ENCODE measurements at places on chromosomes 16 and 17.

- DNase-seq: peak; percentile 54
Observed at GRCh38 chr17:49851387-49852291, 3.8 kb upstream of the TAC4 start.

DNA sequence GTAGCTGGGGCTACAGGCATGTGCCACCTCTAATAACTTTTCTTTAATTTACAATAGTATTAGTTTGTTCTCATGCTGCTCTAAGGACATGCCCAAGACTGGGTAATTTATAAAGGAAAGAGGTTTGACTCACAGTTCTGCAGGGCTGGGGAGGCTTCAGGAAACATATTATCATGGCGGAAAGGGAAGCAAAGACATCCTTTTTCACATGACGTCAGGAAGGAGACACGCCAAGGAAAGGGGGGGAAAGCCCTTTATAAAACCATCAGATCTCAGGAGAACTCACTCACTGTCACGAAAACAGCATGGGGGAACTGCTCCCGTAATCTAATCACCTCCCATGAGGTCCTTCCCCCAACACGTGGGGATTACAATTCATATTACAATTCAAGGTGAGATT lies 18.3 kb downstream of the IL4R start:
- no peak for DNase-seq

GRCh38 chr16:1413684-1414531 lies 596 bp downstream of the UNKL start:
- DNase-seq: peak; percentile 32

- no peak for DNase-seq
Observed at GRCh38 chr16:81610144-81610842, 165.7 kb downstream of the CMIP start.

DNA sequence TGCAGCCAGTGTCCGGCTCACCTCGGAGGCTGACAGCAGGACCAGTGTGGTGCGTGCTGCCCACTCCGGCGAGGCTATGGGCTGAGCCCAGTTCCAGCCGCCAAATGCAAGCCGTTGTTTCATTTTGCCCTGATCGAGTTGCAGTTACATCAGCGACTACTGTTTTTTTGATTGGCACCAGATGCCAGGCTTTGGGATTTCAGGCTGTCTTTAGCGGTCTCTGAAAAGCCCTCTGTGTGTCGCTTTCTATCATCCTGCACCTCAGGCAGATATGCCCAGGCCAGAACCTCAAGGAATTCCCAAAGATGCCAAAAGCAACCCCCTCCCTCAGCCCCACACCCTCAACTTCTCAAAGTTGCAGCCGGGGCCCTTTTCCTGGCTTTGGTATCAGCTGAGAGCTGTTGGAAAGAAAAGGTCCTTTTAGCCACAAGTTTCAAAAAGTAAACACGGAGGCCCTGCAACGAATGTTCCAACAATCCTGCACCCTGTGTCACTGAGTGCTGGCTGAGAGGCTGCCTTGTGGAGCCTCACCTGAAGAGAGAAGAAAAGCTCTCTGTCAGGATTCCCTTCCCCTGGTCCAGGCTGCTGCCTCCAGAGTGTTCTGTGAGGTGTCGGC lies 58.9 kb downstream of the WWP2 start:
- DNase-seq: no peak

GRCh38 chr16:50246299-50247122 lies 19.8 kb upstream of the ADCY7 start:
- no peak for DNase-seq

DNA sequence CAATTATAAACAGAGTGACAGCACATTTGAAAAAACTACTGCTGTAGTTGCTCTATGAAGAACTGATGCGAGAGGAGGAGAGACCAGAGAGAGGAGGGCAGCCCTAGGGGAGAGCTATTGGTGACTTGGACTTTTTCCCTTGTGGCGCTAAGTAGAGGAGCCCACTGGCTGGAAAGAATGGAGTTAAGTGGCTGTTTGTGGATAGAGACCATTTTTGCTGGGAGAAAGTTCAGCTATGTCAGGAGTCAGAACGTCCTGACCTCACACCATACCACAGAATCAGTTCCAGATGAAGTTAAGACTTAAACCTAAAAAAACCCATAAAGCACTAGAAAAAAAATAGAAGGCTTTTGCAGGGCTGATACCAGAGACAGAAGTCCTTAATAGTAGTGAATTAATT lies 2.0 kb downstream of the POLR2A start:
- no peak for DNase-seq

DNA sequence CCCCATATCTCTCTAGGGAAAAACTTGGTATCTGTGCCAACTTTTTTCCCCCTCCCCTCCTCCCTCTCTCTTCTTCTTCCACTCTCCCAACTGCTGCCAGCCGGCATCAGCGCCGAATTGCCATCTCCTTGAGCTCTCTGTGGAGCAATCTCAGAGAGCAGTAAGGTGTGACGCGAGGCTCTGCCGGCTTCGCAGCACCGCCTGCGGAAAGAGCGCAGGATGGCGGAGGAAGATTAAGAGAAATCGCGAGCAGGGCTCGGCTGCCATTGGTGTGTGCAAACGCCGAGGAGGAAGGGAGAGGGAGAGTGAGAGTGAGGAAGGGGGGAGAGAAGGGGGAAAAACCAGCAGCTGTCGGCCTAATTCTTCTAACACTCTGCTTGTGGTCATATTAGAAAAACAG lies 44.2 kb downstream of the NEUROD2 start:
- DNase-seq: no peak

DNA sequence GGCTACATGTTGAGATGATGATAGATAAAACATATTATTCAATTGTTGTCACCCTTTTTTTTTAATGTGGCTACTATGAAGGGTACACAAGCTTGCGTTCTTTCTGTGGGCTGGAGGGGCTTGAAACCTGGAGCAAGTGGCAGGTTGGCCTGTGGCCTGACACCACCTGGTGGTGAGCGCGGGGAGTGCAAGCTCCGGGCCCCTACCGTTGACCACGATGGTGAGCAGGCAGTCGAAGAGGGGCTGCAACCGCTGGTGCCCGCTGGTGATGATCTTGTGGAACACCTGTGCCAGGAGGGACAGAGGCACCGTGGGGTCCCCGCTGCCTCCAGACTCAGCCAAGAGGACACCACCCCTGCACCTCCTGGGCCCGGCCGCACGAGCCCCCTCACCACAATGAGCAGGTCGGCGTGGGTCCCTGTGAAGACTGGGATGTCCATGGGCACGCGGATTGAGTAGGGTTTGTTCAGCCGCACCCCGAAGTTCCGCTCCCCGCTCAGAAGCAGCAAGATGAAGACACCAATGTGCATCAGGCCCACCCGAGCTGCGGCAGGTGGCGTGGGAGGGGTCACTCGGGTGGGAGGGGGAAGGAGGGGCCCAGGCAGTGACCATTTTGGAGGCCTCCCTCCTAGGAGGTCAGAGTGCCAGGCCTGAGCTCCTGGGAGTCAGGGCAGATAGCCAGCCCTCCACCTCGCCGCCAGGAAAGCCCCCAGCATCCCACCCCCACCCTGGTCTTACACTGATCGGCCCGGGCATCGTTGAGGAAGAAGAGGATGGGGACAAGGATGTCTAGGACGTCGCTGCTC lies 14.4 kb downstream of the HID1 start:
- DNase-seq: peak; percentile 63

- no peak for DNase-seq
Observed at GRCh38 chr17:49915670-49916069, 53.3 kb upstream of the DLX4 start.

GRCh38 chr16:54473226-54473993 lies 186.8 kb upstream of the IRX3 start:
- no peak for DNase-seq

- no peak for DNase-seq
Observed at GRCh38 chr17:83036193-83036592, 43.2 kb upstream of the METRNL start.

DNA sequence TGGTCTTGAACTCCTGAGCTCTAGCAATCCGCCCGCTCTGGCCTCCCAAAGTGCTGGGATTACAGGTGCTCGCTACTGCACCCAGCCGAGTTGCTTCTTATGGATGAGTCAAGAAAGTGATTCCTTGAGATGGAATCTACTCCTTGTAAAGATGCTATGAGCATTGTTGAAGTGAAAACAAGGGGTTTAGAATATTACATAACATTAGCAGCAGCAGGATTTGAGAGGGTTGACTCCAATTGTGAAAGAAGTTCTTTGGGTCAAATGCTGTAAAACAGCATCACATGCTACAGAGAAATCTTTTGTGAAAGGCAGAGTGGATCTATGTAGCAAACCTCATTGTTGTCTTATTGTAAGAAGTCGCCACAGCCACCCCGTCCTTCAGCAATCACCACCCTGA lies 72.7 kb downstream of the NT5M start:
- DNase-seq: no peak

GRCh38 chr17:36124879-36125824 lies 21.5 kb downstream of the CCL4 start:
- no peak for DNase-seq

- peak; percentile 20 for DNase-seq
Observed at GRCh38 chr16:85553436-85554113, 59.5 kb upstream of the GSE1 start.

- no peak for DNase-seq
Observed at GRCh38 chr17:66431910-66432309, 129.5 kb downstream of the PRKCA start.

DNA sequence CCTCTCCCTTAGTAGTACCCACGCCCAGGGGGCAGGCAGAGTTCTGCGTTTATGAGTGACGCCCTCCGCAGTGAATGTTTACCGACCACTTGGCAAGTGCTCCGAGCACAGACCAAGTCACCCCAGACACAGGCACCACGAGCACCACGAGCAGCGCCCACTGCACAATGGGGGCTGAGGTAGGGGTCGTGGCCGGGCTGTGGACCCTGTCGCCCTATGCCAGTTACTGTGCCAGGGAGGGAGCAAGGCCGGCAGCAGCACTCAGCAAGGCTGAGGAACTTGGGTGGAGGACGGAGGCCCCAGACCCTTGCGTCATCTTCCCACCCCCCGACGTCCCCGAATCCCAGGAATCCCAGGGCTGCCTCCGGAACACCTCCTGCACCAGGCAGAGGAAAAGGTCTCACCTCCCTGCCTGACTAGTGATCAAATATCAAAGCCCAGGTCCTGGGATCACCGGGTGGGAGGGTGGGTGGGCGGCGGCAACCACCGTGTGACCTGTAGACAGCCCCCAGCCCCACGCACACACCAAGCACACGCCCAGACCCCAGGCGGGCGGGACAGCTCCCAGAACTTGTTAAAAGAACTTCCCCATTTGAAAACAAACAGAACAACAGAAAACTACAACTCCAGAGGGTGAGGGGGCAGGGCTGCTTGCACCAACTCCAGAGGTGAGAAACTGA lies 5.4 kb downstream of the VASN start:
- no peak for DNase-seq

- no peak for DNase-seq
Observed at GRCh38 chr17:16215965-16216316, 607 bp upstream of the NCOR1 start.

- DNase-seq: no peak
Observed at GRCh38 chr16:58022601-58023371, 2.8 kb upstream of the MMP15 start.

- DNase-seq: no peak
Observed at GRCh38 chr17:55067697-55068439, 99.3 kb downstream of the STXBP4 start.

DNA sequence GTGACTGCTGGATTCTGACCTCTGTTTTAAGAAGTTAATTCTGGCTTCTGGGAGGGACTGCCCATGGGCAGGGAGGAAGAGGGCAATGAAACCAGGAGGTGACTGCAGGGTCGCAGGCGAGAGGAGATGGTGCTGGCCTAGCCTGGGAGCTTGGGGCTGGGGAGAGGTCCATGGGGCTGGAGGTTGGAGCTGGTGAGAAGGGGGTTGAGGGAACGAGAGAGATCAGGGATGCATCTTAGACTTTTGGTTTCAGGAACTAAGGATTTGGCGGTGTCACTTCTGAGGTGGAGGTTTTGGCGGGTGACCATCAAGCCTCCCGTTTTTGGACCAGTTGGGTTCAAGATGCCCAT lies 64.6 kb downstream of the NKD1 start:
- DNase-seq: no peak

- no peak for DNase-seq
Observed at GRCh38 chr17:73550556-73550955, 93.7 kb downstream of the SDK2 start.

GRCh38 chr16:11374255-11374654 lies 29.0 kb downstream of the RMI2 start:
- DNase-seq: no peak

DNA sequence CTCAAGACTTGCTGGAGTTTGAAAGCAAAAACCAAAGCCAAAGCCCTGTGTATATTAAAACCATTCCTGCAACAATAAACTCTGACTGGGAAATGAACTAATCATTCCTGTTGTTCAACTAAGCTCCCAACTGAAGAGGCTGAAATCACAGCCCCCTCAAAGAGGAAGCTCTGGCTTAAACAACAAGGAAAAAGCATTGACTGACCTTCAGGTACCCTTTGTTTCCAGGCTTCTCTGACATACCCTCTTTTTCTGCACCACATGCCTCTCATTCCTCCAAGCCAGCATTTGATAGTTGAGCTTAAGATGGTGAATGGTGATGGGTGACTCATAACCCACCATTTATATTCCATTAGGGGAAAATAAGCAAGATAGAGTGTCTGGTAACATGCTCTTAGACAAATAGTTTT lies 470.9 kb upstream of the SOX9 start:
- DNase-seq: no peak

DNA sequence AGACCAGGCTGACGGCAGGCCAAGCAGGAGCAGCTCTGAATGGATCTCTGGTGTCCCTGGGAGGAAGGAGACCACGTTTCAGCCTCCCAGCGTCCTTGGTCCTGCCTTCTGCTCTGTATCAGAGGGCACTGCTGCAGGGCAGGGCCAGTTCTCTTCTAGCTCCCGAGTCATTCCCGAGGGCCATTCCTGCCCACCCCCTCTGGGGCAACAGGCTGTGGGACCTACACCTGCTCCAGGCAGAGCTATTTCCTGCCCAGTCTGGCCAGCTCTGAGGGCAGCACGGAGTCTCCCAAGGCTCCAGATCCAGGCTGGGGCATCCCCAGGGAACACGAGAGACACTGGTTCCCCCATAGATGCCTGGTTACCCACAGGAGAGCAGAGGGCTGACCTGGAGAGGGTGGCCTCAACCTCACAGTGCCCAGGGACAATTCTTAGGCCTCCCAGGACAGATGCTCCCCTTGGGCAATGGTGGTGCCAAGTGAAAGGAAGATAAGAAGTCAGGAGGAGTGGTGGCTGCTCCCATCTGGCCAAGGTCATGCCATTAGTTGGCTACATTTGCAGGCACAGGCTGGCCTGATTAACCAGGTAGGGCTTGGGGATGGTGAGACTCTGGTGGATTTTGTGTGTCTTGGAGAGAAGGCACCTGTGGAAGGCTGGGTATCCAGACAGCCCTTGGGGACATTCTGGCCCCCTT lies 2.0 kb downstream of the WFIKKN2 start:
- DNase-seq: no peak

DNA sequence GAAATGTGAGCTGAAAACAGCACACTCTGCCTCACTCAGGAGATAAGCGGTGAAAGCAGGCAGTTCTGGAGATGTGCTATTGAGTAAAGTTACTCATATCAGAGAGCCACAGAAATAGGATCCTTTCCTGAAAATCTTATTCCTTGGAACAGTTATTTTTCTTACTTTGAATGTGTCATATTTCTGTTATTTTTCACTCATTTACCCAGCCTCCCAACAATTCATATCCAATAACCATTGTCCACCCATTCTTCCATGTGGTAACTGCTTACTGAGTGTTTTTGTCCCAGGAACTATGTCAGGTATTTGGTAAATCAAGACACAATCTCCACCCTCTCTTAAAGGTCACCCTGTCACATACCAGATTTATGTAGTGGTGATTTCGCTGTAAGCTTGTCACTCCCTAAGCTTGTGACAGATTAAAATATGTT lies 144.9 kb downstream of the PARN start:
- no peak for DNase-seq

- peak; percentile 30 for DNase-seq
Observed at GRCh38 chr16:85556456-85557082, 56.6 kb upstream of the GSE1 start.

- DNase-seq: no peak
Observed at GRCh38 chr17:63311416-63311937, 134.6 kb downstream of the CYB561 start.
